Muscle of leg (tissue), 16 donors: ENCODE measurements at places on chromosomes 3 and 15.
A peak's percentile ranks its signal among the peaks of the same experiment; 100 is the strongest.

- DNase-seq = peak; percentile 30
These were observed 698 bp downstream of the MELTF start for GRCh38 chr3:197028728-197029510.

- peak; percentile 16 for DNase-seq
These were observed 60.3 kb downstream of the MYO9A start for GRCh38 chr15:72057548-72058091.

GRCh38 chr3:10515884-10516495 lies 10.6 kb upstream of the ATP2B2 start:
- DNase-seq = no peak

GRCh38 chr3:115040673-115041286 lies 106.3 kb downstream of the ZBTB20 start:
- DNase-seq = peak; percentile 17

DNA sequence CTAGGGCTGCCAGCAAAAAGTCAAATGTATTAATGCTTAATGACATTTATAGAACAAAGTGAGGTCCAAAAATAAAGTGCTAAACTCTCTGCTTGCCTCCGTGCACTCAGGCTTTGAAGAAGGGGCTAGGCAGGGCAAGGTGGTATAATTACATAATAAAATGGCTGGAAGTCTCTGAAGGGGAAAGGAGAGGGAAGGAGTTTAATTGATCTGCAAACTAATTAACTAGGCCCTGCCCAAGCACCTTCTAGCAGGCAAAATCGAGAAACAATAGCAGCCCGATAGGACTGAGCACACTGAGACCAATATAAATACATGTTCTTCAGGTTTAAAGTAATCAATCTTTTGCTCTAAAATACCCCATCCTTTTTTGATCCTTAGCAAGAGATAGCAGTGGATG lies 13.0 kb downstream of the DIS3L start:
- no peak for DNase-seq
